ENCODE measurements at places on chromosomes 13 and 19. TPM values are rescaled to one million over a fixed set of nuclear protein-coding genes. Genes with fewer than 3 reads are reported as not detected.

DNA sequence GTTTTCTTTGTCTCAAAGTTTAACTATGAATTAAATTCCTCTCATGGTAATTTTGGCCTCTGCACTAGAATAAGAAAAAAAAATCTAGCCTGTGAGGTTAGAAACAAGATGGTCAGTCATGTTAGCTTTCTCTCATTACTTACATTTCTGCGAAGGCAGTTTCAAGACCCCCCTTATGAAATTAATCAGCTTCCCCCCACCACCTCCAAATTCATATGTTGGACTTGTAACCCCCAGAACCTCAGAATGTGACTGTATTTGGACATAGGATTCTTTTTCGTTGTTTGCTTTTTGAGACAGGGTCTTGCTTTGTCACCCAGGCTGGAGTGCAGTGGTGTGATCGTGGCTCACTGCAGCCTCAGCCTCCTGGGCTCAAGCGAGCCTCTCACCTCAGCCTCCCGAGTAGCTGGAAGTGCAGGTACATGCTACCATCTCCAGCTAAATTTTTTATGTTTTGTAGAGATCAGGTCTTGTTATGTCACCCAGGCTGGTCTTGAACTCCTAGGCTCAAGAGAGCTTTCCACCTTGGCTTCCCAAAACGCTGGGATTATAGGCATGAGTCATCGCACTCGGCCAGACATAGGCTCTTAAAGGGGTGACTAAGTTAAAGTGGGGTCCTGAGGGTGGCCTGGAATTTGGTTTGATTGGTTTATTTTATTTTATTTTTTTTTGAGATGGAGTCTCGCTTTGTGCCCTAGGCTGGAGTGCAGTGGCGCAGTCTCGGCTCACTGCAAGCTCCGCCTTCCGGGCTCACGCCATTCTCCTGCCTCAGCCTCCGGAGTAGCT, 1.4 kb downstream of the PLA2G4C start:
- no peak for DNase-seq

DNA sequence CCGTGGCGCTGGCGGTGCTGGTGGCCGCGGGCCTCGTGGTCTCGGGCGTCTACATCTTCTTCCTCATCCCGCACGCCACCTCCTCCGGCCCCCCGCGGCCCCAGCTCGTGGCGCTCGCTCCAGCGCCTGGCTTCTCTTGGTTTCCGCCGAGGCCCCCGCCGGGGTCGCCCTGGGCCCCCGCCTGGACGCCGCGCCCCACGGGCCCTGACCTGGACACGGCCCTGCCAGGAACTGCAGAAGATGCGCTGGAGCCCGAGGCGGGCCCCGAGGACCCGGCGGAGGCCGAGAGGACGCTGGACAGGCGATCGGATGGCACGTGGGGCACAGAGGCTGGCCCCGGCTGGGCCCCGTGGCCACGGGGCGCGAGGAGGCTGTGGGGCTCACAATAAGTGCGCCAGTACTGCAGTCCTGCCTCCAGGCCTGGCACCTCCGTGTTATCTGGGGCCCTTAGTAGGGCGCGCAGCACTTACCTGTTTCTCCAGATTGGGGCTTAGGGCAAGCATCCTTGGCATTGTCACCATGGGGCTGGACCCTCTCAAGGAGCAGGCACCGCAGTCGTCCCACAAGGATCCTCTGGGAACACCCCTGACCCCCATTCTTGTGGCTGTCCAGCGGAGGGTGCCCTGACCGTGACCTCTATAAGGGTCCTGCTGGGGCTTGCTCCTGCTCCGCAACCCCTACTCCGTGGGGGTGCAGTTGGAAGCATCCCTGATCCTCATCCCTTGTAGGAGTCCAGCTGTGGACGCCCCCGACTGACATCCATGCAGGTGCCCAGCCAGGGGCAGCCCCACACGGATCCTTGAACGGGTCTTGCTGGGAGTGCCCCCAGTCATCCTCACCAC, 1.5 kb downstream of the RNF225 start:
- no peak for DNase-seq

PLVAP gene
- polyA plus RNA-seq = 45.7 TPM

- no peak for DNase-seq
Measured at GRCh38 chr19:21680671-21681070, 86.7 kb downstream of the ZNF100 start.

DNA sequence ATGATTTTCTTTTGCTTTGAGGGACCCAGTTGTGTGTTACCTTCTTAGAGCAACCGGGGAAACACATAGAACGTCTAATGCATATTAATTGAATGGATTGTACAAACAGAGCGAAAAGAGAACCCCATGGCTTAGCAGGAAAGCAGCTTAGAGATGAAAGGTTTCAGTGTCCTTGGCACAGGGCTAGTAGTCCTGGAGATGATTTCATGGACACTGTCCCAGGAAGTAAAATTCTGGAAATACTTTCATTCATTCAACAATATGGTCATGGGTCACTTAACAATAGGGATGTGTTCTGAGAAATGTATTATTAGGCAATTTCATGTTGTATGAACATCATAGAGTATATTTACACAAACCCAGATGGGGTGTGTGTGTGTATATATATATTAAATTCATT, 9.7 kb upstream of the FUT2 start:
- no peak for DNase-seq

GRCh38 chr13:45242070-45242469, 41.2 kb upstream of the KCTD4 start:
- peak; percentile 22 for DNase-seq

- DNase-seq = no peak
Measured at GRCh38 chr19:44525721-44526430, 3.6 kb downstream of the CEACAM20 start.

- peak; percentile 72 for DNase-seq
Measured at GRCh38 chr13:50410921-50411746, 395.9 kb downstream of the KCNRG start.

DNA sequence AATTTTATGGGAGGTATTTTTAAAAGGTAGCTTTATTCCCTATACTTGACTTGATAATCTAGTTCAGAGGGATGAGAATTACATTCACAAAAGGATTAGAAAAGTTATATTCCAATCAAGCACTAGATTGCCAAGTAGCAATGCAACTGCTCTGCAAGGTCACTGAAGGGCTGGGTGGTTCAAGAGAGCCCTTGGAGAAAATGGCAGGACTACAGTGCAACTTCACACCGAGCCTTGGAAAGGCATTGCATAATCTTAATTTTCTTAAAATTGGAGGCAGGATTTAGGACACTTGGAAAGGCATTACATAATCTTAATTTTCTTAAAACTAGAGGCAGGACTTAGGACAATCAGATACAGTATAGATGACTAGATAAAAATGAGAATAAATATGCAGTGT, 315.9 kb downstream of the DCT start:
- DNase-seq = no peak

GRCh38 chr13:113855931-113856715, 7.8 kb downstream of the GAS6 start:
- no peak for DNase-seq

GRCh38 chr13:29704648-29705047, 109.2 kb upstream of the SLC7A1 start:
- DNase-seq = no peak

DNA sequence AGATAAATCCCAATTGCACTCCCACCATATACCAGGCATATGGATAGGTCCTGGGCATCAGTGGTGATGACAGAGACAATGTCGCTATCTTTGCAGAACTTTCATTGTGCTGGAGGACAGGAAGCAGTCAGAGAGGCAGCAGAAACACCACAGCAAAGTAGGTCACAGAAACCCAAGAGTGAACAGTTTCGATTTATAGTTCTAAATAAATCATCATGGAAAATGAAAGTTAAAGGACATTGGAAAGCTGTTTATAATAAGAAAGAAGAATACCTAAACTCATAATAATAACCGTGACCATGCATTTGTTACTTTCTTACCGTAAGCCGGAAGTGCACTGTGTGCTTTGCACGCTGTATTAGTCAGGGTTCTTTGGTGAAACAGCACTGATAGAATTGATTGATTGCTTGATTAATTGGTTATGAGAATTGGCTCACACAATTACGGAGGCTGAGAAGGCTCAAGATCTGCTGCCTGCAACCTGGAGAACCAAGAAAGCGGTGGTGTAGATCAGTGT, 38.9 kb downstream of the ALOX5AP start:
- DNase-seq = no peak

GRCh38 chr19:52190487-52191293, 838 bp downstream of the PPP2R1A start:
- no peak for DNase-seq

- DNase-seq = no peak
Measured at GRCh38 chr13:96503481-96503880, 413.6 kb downstream of the HS6ST3 start.

CYP4F8 gene
- not detected for polyA plus RNA-seq

GRCh38 chr13:79492313-79492798, 11.4 kb downstream of the NDFIP2 start:
- no peak for DNase-seq

DNA sequence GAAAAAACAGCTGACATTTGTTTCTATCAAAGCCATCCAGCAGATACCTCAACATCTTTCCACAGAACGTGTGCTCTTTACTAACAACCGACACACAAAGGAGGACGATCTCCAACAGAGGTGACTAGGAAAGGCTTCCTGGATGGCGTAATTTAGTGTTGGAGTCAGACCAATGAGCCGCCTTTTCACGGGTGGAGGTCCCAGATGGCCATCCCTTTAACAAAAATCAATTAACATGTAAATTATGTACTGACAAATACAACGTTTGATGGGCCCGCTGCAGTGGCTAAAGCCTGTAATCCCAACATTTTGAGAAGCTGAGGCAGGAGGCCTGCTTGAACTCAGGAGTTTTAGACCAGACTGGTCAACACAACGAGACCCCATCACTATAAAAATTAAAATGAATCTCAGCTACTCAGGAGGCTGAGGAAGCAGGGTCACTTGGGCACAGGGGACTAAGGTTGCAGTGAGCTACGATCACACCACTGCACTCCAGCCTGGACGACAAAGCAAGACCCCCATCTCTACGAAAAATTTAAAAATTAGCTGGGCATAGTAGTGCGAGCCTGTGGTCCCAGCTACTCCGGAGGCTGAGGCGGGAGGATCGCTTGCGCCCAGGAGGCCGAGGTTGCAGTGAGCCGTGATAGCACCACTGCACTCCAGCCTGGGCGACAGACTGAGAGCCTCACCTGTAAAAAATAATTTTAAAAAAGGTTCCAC, 1.2 kb upstream of the DPY19L3 start:
- DNase-seq = no peak

GRCh38 chr19:19475849-19476828, 39.2 kb downstream of the TSSK6 start:
- no peak for DNase-seq

- DNase-seq = no peak
Measured at GRCh38 chr13:73307481-73307880, 248.7 kb downstream of the KLF5 start.

MAMSTR gene
- polyA plus RNA-seq = 80.4 TPM

DNA sequence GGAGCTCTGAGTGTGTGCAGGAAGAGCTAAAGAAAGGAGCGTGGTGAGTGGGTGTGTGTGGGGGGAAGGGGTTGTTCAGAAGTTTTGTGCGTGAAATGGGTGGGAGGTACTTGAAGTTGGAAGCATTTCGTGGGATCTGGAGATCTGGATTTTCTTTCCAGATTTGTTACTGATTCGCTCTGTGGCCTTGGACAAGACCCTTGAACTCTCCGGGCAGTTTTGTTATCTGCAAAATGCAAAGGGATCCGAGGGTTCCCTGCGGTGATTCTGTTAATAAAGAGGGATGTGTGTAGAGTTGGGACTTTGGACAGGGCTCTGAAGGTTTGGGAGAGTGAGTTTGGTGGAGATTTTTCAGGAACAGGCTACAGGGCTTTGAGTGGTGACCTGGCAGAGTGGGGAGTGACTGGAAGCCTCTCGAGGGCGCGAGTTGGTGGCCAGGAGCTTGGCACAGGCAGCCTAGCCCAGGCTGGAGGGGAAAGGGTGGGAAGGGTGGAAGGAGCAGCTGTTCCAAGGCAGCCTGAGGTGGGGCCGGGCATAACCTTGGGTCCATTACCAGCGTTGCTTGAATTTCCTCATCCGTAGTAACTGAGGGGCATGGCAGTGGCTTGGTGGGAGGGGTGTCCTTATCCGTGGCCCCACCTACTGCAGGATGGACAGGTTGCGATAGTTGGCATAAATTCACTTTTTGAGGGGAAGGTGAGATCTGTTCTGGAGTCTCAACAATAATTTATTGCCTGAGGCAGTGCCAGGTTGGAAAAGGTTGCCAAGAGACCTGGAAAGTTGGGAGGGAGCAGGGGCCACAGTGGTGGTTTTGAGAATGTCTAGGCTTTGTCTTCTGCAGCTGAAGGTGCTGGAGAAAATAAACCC, 2.1 kb downstream of the ACTN4 start:
- no peak for DNase-seq

GRCh38 chr19:15587663-15588062, 27.4 kb upstream of the CYP4F8 start:
- DNase-seq = peak; percentile 8

GRCh38 chr13:36261976-36262375, 35.6 kb downstream of the CCDC169 start:
- no peak for DNase-seq

- DNase-seq = no peak
Measured at GRCh38 chr13:21825801-21826200, 154.9 kb downstream of the FGF9 start.

DNA sequence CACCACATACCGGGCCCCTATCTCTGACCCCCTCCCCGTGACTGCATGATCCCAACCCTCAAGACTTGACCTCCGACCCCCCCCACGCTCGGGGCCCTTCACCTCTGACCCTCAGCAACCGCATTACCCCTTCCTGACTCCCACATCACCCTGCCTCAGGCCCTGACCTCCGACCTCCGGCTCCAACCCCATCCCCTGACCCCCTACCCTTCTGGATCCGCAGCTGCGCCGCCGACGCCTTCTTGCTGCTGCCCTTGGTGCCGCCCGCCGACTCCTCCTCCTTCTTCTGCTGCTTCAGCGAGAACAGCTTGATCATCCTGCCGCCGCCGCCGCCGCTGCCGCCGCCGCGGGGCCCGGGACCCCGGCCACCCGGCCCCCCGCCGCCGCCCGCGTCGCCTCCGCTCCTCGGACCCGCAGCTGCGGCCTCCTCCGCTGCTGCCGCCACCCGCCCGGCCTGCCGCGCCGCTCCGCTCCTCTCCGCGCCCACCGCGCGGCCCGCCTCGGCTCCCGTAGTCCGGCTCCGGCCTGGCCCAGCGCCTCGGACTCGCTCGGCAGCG, at the start of gene UBE2M:
TSS of gene UBE2M (minus strand) at position 546 of the 557 bp plus-strand sequence. CDS start at position 316, 230 bp downstream.
- DNase-seq = no peak

- DNase-seq = no peak
Measured at GRCh38 chr19:44176590-44176989, 11.7 kb downstream of the ZNF226 start.

LRRC8E gene
- polyA plus RNA-seq = 0.45 TPM

- DNase-seq = no peak
Measured at GRCh38 chr19:36605877-36606478, 865 bp downstream of the ZNF382 start.

Data from muscle of back (tissue), 13 donors.